ENCODE measurements at places on chromosomes 2 and 18.

DNA sequence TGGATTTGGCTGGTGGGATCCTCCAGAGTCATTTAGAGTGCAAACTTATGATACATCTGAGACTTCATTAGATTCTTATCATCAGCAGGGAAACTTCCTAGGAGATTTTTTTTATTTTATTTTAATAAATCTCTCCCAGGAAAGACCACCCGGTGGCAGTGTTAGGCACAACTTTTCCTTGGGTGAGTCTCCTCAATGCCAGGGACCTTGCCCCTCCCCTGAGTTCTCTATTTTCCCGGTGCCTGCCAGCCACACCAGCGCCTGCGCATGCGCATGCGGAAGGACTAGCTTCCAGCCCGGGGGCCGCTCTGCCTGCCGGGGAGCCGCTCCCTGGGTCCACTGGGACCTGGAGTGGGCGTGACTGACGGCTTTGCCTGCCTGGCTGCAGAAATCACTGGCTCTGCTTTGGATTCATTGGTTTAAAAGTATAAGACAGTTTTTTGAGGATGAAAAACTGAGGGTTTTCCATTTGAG is 86.6 kb downstream of the TMEM182 start:
- peak; percentile 40 for DNase-seq

- DNase-seq = no peak
Observed at GRCh38 chr2:71962350-71962749, 185.3 kb downstream of the CYP26B1 start.

DNA sequence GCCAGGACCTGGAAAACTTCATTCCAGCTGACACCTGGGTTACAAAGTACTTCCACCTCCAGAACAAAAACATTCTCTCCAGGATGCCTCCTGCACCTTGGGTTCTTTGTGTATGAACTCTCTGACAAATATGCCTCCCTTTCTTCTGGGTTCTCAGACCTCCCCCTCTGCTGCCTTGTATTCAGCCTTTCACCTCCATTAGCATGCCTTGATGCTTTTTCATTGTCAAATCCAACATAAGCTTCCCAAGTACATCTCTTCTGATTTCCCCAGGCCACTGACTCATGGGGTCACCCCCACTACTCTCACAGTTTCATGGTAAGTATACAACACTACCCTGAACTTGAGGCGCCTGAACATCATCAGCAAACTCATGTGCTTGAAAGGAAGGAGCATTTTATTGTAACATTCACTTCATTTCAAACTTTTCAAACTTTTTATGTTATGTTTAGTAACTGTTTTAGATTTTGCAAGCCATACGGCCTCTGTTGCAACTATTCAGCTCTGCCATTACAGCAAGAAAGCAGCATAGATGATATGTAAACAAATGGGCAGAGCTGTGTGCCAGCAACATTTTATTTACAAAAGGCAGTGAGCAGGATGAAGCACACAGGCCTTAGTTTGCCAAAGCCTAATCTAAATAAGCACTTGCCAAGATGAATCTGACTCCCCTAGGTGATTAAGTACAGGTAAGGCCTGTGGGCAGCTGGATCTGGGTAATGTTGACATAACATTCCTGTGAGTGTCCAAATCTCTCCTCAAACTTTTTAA is 32.5 kb upstream of the MRPS9 start:
- peak; percentile 61 for DNase-seq

- DNase-seq = no peak
Observed at GRCh38 chr18:79955302-79956075, 4.0 kb upstream of the SLC66A2 start.

DNA sequence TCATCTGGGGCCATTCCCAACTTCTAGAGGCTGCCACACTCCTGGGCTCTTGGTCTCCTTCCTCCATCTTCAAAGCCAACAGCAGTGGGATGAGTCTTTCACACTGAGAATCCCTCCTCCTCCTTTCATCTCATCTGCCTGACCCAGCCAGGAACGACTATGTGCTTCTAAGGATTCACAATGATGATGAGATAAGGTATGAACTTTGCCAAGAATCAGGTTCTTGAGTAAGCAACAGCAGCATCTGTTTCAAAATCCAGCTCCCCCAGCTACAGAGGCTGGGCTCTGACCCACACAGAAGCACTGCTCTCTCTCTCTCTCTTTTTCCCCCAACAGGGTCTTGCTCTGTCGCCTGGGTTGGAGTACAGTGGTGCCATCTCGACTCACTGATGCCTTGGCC is 46.4 kb downstream of the TIMM21 start:
- DNase-seq = no peak

GRCh38 chr2:235080101-235080500 is 128.3 kb downstream of the SH3BP4 start:
- peak; percentile 13 for DNase-seq

DNA sequence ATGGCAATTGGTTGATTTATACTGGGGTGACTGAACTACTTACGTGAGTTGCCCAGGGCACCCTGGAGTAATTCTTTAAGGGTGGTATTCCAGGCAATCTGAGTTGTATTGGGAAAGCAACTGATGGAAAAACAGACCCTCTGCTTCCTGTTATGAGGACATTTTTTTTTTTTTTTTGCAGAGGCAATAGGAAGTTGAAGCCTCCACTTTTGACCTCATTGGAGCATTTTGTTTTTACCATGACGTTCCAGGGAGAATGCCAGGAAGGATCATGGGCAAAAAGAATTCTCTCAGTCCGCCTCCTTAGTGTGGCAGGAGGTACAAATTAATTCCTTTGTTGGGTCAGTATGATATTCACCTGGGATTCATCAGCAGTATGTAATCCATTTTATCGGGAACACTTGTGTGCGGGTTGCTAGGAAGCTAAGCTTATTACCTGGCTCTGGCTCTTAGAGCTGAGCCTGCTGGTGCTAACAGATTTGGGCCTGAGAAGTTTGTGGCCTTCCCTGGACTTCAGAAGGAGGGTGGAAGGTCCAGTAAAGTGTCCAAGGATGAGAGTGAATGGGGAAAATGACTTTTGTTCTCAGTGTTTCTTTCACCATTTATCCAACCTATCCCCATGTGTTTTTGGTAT is 272.9 kb upstream of the EPAS1 start:
- no peak for DNase-seq

DNA sequence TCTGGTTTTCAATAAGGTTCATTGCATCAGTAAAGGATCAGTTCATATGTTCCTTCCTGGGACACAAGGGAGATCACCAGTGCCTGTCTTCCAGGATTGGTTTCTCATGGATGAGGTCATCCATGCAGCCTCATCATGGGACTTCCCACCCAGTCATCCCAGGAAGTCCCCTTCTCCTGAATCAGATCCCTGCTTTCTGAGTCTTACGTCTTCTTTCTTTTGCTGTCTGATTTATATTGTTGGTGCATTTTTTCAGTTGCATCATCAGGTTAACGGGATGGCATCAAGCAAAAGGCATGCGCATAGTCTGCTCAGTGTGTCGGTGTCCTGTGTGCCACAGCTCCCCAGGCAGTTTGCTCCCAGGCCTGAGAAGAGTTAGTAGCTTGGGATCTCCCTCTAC is 105.9 kb downstream of the SOX11 start:
- DNase-seq = no peak

DNA sequence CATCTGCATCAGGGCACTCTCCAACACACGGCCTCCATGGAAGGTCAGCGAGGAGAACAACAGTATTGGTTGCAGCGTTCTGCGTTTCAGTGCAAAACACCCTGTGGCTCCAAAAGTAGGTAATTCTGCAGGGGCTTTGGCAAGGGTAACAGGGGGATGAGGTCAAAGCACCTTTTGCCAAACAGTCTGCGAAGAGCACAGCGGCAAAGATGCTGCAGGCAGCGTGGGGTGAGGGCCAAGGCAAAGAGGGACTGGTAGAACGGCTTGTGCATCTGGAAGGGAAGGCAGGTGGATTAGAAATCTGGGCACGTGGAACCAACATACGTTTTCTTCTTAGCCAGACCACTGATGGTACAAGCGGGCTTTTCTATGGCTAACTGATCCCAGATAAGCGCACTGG is 26.6 kb upstream of the GBX2 start:
- no peak for DNase-seq

GRCh38 chr2:96954011-96954846 is 32.2 kb downstream of the FAM178B start:
- DNase-seq = no peak

GRCh38 chr2:226077031-226077430 is 677.5 kb downstream of the NYAP2 start:
- DNase-seq = peak; percentile 86

DNA sequence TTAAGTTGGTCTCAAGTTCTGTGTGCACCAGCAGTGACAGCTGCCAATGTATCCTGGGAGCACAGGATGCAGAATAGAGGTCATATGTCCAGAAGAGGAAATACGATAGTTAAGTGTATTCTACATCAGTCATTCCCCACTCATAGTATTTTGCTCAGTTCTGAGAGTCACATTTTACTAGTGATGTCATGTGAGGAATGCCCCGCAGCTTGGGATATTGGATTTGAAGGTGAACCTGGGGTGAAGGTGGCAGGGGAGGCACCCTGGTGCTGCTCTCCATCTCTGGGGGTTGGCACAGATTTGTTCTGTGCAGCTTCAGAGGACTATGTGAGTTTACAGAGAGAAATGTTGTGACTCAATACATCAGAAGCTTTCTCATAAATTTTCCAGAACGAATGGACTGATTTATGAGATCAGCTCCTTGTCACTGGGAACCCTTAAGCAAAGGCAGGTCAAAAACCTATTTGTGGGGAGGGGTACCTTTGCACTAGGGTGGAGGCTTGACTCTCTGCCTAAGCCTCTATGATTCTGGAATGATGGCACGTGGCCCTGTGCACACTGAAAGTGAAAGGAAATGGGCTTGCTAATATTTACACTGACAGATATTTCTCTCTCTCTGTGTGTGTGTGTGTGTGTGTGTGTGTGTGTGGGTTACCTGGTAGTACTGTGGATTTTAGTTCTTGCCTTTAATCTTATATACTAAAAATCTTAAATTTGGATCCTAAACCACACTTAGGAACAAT is 95.9 kb downstream of the NEB start:
- DNase-seq = no peak

- DNase-seq = no peak
Observed at GRCh38 chr2:230601510-230601909, 111.1 kb upstream of the CAB39 start.

DNA sequence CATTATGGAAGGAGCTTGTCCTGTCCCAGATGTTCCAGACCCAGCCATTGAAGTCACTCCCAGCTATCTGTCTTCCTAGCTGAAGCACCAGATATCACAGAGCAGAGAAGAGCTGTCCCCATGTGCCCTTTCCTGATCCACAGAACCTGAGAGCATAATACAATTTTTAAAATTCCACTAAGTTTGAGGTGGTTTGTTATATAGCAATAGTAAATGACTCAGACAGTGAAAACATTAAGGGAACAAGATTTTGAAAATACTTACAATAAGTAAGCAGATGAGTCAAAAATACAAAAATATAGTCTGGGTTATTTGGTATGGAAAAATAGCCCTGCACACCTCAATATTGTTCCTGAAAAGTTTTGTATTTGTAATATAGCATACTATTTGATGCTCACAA is 85.8 kb upstream of the GLS start:
- DNase-seq = no peak

- no peak for DNase-seq
Observed at GRCh38 chr2:208406474-208407451, at the start of gene PTH2R. PTH2R (plus strand) TSS chr2:208406792; CDS start chr2:208407044, 252 bp downstream.

DNA sequence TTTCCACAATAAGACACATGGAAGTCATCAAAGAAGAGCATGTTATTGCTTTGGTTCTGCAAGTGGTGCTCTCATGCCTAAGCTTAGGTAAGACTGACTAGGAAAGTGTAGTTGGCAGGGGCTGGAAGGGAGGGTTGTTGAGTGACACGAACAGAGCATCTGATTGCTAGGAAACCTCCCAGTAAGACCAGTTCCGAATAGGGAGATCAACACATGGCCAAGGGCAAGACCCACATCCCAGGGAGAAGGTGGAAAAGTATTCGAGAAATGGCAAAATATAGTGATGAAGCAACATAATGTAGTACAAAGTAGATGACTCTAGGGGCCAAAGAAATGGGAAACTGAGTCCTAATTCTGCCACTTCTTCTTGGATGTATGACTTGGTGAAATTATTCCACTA is 33.8 kb upstream of the FMNL2 start:
- no peak for DNase-seq

- DNase-seq = no peak
Observed at GRCh38 chr18:22424565-22424963, 6.8 kb upstream of the CTAGE1 start.

GRCh38 chr2:24359129-24360049 is 947 bp downstream of the ITSN2 start:
- DNase-seq = no peak

GRCh38 chr2:68032702-68033101 is 30.1 kb downstream of the C1D start:
- no peak for DNase-seq

GRCh38 chr2:1799174-1799573 is 54.9 kb upstream of the PXDN start:
- no peak for DNase-seq

- no peak for DNase-seq
Observed at GRCh38 chr2:186382932-186383331, 103.1 kb upstream of the ZC3H15 start.

DNA sequence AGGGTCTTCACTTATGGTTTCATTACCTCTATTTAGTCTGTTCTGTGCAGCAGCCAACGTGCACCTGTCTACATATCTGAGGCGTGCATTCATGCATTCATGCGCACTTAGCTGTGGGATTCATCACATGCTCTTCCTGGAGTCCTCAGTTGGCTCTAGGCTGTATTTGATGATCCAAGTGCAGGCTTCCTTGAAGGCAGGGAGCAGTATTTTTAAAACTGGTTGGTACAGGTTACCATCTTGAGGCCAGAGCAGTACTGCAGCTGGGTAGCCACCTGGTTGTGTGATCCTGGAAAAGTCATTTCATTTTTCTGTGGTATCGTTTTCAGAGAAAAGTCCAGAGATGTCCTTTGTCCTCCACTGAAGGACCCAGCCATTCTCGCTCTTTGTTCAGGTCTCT is 109.8 kb downstream of the EN1 start:
- no peak for DNase-seq

DNA sequence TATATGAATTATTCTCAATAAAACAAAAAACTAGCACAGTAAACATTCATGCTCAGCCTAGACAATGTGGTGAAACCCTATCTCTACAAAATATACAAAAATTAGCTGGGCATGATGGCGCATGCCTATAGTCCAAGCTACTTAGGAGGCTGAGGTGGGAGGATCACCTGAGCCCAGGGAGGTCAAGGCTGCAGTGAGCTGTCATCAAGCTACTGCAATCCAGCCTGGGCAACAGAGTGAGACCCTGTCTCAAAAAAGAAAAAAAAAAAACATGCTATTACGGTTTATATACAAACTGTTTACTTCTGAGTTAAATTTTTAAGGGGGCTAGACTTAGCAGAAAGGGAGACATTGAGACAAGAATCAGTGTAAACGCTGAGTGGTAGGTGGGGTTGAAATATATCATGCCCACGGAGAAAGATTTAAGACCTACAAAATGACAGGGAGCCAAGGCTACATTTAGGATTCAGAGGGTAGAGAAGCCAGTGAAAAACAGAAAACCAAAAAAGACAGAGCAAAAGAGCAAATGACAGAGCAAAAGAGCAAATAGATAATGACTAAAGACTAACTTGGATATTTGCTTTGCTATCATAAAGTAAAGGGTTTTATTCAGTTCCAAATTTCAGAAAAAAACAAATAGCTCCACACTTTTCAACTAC is 7.5 kb downstream of the TTC32 start:
- DNase-seq = no peak

- DNase-seq = no peak
Observed at GRCh38 chr2:108229875-108230274, 9.9 kb upstream of the SULT1C3 start.
